ENCODE measurements at places on chromosomes 11 and 22. TPM values are rescaled to one million over a fixed set of nuclear protein-coding genes. Genes with fewer than 3 reads are reported as not detected.

GRCh38 chr11:112163875-112164685 lies at the start of gene IL18:
IL18 (minus strand) TSS chr11:112164094; CDS start chr11:112155053, 9,041 bp downstream.
- peak; percentile 53 for DNase-seq

The CRYBA4 gene
- not detected for total RNA-seq

- DNase-seq = no peak
These were observed 6.1 kb upstream of the MUC5AC start for GRCh38 chr11:1151366-1152315.

The TRIM34 gene
- 0.32 TPM for total RNA-seq

The OR51B5 gene
- not detected for total RNA-seq

Measured in gastrocnemius medialis (tissue), 4 donors.